Ovary (tissue), 10 donors: ENCODE measurements at places on chromosomes 1 and 21. TPM values are rescaled to one million over a fixed set of nuclear protein-coding genes. Genes with fewer than 3 reads are reported as not detected.

SYNJ1 gene
- total RNA-seq = 9.9 TPM

PSEN2 gene
- 31.4 TPM for total RNA-seq

MANEAL gene
- 2.0 TPM for total RNA-seq

- DNase-seq = peak; percentile 84
Observed at GRCh38 chr1:203448521-203449061, 27.0 kb upstream of the PRELP start.

GRCh38 chr1:71792264-71792663 lies 490.1 kb downstream of the NEGR1 start:
- DNase-seq = no peak
